AG10803 (cell line): ENCODE measurements at places on chromosomes 13 and 19.

DNA sequence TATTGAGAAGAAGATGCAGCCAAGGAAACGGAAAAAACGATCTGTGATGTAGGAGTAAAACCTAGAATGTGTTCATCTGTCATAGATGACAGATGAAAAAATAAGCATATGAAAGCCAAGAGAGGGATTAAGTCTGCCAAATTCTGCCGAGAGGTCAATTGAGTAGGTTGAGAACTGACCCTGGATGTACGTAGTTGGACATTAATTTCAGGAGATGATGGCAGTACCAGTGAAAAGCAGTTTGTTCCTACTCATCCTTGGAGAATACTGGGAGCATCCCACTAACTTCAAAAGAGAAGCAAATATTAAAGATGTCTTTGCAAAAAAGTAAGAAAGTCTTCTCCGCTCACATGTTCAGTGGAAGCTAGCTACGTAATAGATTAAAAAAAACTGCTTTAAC lies 11.8 kb upstream of the FGF9 start:
- DNase-seq: no peak

- DNase-seq: no peak
Observed at GRCh38 chr13:76048675-76049375, 412.7 kb downstream of the LMO7 start.

DNA sequence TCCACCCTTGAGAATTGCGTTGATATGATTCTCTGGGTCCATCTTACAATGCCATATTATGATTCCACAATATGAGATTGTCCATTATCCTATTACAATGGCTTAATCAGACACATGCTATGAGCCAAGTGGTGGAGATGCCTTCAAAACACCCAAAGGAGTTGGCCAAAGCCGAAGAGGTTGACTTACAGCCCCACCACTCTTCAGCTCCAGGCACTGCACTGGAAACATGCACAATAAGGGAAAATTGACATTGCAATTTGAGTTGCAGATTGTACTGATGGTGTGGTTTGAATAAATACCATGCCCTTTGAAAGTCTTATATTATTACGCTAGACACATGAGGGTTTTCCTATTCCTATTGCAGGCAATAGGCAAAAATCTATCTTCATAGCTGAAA lies 75.4 kb upstream of the TNFSF11 start:
- no peak for DNase-seq

DNA sequence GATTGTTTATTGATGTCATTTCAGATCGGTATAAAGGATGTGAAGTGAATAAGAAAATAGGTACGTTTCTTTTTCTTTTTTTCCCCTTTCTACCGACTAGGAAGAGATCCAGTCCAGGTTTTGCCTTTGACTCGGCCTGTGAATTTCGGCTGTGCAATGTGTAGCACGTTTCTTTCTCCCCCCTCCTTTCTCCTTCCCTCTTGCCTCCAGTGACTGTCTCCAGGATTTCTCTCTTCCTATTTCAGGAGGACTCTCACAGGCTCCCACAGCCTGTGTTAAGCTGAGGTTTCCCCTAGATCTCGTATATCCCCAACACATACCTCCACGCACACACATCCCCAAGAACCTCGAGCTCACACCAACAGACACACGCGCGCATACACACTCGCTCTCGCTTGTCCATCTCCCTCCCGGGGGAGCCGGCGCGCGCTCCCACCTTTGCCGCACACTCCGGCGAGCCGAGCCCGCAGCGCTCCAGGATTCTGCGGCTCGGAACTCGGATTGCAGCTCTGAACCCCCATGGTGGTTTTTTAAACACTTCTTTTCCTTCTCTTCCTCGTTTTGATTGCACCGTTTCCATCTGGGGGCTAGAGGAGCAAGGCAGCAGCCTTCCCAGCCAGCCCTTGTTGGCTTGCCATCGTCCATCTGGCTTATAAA lies at the start of gene GPC6:
Gene GPC6, plus strand, starts transcription at position 185 of the 657 bp plus-strand sequence.
- peak; percentile 94 for DNase-seq

DNA sequence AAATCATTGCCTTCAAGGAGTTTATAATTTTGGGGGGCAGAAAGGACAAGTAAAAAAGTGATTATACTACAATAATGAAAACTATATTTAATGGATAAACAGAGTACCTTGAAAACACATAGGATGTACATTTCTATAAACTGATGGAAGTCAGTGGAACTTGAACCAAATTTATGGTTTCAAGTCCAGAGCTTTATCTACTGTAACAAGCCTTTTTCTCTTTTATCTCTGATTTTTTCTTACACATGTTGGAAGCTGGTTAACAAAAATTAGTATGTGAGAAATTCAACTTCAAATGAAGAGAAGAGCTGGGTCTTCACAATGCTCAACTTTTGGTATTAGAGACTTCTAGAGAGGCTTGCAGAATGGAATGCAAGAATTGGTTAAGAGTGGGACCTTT lies 393.6 kb downstream of the LMO7 start:
- no peak for DNase-seq

DNA sequence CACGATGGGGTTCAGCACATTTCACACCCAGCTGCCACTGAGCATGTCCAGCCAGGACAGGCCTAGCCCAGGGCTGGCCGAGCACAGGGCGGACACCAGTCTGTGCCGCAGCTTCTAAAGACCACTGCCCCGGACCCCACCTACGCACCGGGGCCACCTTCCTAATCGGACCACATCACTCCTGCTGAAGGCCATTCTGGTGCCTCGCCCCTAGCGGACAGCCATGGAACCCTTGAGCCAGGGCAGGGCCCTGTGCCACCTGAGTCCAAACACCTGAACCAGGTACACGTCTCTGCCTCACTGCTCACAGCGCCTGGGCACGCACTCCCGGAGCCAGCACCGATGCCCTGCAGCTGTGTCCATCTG lies 8.4 kb upstream of the C13orf46 start:
- DNase-seq: no peak

- no peak for DNase-seq
Observed at GRCh38 chr19:40666803-40667438, 23.5 kb downstream of the NUMBL start.

DNA sequence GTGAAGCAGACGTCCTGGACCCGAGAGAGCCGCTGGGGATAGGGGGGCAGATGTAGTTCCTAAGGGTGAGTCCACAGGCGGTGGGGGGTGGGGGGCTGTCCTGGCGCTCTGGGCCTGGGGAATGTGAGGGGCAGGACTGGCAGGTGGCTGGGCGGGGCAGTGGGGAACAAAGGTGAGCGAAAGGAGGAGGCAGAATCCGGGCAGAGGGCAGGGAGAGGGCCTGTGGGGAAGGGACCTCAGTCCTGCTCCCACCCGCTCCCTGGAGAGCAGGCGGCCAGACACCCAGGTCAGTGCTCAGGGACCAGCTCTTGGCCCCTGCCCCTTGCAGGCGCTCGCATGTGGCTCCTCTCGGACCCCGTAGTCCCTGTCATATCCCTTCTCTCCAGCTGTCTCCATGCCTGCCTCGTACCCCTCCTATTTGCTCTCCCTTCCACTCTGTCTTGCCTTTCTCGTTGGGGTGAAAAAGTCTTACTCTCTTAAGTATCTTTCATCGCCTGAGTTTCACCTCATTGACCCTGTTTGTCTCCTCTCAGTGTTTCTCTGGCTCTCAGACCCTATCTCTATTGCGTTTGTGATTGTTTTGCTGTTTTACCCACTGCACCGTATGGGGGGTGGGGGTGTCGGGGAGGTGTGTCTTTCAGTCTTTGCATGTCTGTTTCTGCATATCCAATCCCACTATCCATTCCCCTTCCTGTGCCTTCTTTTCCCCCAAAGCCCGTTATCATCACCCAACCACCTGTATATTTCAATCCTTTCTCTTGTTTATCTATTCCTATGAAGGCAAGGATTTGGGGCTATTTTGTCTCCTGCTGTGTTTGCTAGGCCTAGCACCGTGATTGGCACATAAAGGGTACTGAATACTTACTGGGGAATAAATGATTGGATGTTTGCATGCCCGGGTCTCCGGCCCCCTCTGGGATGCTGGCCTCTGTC lies 5.8 kb downstream of the SPHK2 start:
- DNase-seq: no peak

- DNase-seq: no peak
Observed at GRCh38 chr13:81117416-81117815, 776.5 kb upstream of the SPRY2 start.

- DNase-seq: no peak
Observed at GRCh38 chr19:16377521-16377920, 52.9 kb downstream of the KLF2 start.

DNA sequence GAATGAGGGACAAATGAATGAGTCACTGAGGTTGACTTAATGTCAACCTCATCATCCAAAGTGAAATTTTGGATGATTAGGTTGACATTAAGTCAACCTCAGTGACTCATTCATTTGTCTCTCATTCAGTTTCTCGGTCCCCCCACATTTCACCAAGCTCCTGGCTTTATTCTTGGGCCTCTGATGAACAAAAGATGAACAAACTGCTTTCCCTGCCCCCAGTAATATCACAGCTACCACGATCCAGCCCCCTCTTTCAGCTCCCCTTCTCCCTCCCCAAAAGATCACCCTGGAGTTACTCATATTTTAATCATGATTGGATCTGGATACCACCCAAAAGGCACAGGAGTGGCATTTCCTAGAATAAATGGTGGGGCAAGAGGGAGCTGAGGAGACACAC lies 10.8 kb downstream of the CEACAM18 start:
- DNase-seq: no peak

GRCh38 chr13:73913751-73914518 lies 220.3 kb downstream of the KLF12 start:
- DNase-seq: peak; percentile 38

DNA sequence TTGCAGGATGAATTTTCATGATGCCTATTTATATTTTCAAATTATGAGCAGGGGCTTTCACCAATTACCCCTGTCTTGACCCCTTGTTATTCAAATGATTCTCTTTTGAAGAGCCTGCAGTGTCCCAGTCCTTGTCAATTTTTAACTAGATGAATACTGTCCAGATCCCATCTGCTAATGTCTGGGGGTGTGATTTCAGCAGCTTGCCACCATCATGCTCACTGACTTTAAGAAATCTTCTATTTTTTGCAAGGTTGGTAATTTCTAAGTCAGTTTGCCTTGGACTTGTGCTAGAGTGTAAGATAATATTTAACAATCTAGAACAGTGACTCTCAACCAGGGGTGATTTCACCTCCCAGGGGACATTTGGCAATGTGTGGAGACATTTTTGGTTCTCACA lies 106.0 kb downstream of the CACNA1A start:
- DNase-seq: no peak

- peak; percentile 87 for DNase-seq
Observed at GRCh38 chr19:55086730-55087541, 11.3 kb downstream of the EPS8L1 start.

DNA sequence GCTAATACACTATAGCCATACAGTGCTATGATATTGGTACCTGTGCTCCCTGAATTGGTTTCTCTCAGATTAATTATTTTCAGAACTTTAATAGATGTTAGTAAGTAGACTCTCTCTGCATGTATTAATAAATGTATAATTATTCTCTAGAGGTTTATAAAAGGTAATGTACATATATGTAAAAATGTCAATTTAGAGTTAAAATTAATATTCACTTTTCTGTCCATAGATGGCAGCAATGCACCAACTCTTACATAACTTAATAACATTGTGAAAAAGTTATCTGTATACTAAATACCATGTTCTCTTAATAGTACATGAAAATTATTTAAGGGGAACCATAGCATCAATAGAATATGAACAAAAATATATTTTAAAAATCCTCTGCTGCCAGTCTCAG lies 515.0 kb upstream of the KLHL1 start:
- peak; percentile 0 for DNase-seq

- DNase-seq: no peak
Observed at GRCh38 chr13:43684963-43685725, 101.6 kb downstream of the ENOX1 start.

DNA sequence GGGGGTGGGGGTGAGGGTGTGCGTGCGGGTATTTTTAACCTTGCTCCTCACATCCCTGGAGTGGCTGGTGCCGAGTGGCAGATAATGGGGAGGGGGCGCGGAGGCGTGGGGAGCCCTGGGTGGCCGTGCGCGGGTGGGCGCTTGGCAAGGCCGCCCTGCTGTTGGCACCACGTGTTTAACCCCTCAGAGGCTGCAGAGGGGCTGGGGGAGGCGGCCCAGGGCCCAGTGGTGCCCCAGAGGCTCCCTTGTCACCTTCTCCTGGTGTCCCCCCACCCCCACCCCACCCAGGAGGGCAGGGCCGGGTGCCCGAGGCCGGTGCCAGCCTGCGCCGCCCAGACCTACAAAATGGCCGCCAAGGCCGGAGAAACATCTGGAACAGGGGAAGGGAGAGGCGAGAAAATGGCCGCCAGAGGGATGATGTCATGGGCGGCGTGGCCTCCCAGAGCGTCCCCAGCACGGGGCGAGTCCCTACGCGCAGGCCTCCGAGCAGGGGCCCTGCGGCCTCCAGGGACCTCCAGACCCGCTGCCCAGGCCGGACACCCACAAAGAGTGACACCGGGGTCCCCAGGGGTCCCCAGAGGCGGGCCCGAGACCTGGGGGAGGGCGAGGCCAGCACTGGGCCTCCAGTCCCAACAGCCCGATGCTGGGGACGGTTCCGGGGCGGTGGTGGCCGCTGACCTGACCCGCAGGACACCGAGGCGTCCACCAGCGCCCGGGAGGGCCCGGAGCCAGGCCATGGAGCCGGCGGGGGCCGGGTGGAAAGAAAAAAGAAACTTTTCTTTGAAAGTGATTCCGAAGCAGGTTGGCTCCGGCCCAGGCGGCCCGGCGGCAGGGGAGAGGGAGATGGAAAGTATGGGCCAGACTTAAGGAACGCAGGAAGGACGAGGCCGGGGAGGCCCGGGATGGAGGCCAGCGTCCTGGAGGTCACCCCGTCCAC lies 38.2 kb downstream of the NFIC start:
- DNase-seq: peak; percentile 94

DNA sequence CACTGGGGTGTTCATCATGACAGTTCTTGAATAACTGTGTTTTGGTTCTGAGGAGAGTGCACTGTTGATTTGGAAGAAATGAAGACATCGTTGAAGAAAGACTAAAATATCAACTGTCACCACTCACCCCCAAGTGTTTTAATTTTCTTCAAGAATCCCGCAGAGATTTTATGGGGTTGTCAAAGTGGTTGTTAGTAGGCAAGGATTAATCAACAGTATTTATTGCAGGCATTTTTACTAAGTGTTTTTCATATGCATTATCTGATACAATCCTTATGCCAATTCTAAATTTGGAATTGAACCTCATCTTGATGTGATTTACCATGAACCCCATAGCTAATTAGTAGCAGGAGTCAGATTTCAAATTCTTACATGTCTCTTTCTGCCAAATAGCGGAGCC lies 63.7 kb upstream of the OBI1 start:
- DNase-seq: no peak
